ENCODE measurements at places on chromosomes 7 and 10.

GRCh38 chr10:75572478-75572877 lies 141.1 kb downstream of the LRMDA start:
- DNase-seq, result no peak

GRCh38 chr10:76114581-76115001 lies 683.2 kb downstream of the LRMDA start:
- no peak for DNase-seq

DNA sequence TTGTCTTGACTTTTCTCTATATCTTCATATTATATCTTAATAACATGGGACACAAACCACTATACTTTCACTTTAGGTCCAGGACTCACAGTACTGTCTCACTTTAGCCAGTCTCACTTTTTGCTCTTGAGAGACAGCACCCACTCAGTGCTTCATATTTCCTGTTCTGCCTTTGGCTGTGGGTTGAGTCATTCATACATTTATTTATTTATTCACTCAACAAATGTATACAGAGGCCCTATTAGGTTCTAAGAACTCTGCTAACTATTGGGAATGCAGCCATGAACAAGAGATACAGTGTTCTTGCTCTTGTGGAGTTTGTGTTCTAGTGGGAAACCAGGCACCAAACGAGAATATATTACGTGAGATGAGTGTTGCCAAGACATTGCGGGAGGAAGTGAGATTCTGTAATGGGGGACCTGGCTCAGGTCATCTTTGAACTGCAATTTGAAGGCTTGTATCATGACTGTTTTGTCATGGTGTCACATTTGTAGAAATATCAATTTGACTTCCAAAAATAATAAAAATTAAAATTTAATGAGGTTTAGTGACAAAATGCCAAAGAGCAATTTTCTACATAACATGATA lies 190.1 kb downstream of the SDHAF3 start:
- no peak for DNase-seq

- no peak for DNase-seq
Measured at GRCh38 chr7:105336009-105336408, 52.7 kb downstream of the SRPK2 start.

- DNase-seq, result no peak
Measured at GRCh38 chr10:2979306-2979705, 88.0 kb upstream of the PFKP start.

DNA sequence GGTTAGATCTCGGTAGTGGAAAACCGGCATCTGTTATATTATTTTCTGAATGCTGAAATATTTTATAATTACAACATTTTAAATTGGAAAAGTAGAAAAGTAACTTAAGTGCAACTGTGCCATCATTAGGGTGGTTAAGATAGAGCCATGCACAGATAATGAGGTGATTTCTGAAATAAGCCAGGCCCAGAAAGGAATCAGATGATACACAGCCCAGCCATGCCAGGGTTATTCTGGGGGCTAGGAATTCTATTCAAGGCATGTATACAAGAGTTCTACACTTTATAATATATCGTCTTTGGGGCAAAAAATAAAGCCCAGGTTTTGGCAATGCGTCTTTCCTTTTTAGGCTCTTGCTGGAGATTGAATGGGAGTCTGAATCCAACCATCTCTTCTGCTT lies 128.7 kb downstream of the ITGB8 start:
- no peak for DNase-seq

DNA sequence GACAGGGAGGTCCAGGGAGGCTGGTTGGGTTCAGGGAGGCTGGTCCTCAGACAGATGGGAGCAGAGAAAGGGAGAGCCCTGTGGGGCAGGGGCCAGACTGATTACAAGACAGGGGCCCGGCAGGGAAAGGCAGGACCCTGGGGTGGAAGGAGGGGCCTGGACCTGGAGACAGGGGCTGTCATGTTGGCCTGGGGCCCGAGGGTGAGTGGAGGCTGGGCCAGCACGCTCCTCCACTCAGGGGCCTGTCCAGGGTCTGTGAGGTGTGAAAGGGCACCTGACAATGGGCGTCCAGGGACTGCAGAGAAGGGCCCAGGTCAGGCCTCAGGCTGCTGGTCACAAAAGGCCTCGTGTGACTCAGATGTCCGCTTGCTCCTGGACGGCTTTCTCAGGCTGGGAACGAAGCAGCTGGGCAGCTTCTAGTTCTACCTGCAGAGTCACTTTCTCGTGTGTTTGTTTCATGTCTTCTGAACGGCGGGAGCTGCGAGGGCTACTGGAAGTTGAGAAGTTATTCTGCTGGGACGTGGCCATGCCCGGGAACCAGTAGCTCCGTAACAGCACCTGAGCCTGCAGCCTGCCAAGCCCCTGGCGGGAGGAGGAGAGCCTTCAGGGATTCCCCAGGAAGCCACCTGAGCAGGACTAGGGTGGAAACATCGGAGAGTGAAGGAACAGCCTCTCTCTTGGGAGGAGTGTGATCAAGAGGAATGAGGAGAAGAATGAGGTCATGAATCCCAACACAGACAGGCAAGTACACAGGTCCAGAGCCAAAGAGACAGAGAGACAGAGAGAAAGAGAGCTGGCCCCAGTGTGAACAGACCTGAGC lies 65.8 kb downstream of the KLF6 start:
- DNase-seq, result no peak

DNA sequence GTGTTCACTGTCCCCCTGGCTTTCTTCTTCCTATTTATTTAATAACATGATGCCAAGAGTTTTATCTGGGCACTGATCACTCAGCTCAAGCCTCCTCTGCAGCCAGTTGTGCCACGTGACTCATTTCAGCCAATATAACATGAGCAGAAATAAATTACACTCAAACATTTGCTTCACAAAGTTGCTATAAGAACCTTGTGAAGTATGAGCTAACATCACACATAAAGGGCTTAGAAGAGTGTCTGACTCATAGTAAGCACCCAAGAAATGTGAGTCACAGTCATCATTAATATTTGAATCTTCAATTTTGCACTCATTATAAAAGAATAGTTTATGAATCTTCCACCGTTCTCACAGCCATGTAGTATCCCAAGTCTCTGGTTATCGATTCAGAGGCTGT lies 414.6 kb upstream of the NPVF start:
- no peak for DNase-seq

GRCh38 chr10:69344591-69345252 lies 66.4 kb downstream of the HK1 start:
- no peak for DNase-seq

- DNase-seq, result no peak
Measured at GRCh38 chr7:90552521-90552920, 43.6 kb upstream of the CDK14 start.

DNA sequence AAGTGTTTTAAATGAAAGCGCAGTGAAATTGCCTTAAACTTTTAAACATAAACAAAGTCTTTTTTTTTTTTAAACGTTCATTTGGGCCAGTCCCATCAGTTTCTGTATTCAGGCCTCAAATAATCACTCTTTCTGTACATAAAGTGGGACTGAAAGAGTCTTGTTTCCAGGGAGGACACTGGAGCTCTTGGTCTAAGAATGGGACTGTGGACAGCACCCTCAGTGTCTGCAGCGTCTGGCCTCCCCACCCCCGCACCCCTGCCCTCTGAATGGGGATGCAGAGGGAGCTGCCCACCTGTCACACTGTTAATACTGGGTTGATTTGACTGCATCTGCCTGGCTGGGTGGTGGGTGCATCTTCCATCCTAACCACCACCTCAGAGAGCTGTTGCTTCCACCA lies 5.2 kb downstream of the ZNF365 start:
- no peak for DNase-seq

GRCh38 chr7:18257711-18258110 lies 230.1 kb upstream of the PRPS1L1 start:
- DNase-seq, result no peak

- peak; percentile 53 for DNase-seq
Measured at GRCh38 chr10:510415-510881, 179.0 kb downstream of the DIP2C start.
